AG08396 (cell line): ENCODE measurements at places on chromosomes 1 and 21.

DNA sequence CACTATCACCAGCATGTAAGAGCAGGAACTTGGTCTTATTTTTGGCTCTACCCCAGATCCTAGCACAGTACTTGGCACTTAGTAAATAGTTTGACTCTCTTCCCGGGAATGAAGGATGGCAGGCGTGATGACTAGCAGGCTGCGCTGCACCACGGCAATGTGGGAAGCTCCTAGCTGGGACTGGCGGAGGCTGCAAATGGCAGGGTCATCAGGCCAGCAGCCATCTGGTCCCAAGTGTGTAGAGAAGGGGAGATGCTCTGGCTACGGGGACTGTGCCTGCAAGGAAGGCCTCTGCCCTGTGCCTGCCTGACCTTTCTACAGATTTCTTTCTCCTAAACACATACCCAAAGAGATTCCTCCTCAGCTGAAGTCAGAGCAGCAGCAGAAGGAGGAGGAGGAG is 95.0 kb downstream of the KCND3 start:
- DNase-seq: no peak

DNA sequence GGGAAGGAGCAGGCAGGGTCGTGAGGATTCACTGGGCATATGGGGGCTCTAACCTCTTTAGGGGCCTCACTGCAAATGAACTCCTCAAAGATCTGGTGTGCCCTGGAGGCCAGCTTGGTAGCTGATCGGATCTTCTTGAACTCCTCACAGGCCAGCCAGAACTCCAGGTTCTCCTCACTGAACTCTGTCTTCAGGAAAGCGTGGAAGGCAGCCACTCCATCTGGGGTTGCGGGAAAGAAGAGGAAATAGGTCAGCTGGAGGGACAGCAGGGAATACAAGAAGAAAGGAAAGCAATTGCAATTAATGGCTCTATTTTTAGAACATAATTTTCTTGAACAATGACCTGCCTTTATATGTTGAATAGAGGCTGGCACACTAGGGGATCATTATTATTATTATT is 2.3 kb downstream of the RGS16 start:
- no peak for DNase-seq

DNA sequence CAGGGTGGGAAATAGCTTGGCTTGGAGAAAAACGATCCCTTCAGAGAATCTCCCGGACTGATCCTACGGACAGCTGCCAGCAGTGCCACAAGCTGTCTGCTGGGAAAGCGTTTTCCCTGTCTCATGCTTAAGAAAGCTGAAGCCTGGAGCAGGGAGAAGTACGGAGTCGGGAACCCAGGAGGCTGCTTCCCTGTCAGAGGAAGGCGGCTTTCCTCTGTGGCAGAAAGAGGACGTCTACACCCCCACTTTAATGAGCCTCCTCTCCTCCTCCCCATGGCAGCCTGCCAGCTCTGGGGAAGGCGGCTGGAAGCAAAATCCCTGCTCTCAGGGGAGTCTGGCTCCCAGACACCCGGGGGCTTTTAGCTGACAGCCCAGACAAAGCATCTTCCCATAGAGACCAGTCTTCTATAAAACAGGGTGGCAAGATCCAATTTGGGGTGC is 7.3 kb downstream of the KIF21B start:
- DNase-seq: no peak

- DNase-seq: no peak
These were observed 48.9 kb downstream of the C4BPA start for GRCh38 chr1:207152792-207153468.

DNA sequence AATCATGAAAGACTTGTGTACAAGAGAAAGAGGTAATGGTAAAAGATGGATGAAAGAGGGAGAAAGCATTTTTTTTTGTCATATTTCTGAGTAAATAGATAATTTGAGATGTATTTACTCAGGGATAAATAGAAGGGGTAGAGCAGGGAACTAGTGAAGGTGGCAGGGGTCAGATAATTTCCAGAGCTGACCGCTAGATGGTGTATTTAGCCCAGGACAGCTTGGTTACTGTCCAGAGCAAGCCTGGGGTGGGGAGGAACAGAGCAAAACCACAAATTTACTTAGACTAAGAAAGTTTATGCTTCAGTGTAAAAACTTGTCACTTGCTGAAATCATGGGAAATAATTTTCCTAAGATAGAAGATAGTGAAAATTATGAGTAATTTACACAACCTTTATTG is 91.5 kb downstream of the XCL2 start:
- no peak for DNase-seq

DNA sequence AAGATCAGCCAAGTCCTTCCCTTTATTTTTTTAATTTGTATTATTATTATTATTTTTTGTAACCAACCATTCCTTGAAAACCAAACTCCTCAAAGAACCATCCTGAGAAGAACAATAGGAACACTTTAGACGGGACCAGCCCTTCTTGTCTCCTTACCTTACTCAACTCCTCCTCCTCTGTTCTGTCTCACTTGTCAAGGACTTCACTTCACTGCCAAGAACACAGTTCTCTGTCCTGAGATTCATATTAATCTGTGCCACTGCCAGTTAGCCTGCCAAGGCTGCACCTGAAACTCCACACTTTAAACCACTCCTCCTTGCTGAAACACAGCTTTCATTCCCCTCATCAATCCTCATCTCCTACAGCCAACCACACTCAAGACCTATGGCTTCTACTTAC is 73.8 kb upstream of the ATP1A1 start:
- DNase-seq: no peak

DNA sequence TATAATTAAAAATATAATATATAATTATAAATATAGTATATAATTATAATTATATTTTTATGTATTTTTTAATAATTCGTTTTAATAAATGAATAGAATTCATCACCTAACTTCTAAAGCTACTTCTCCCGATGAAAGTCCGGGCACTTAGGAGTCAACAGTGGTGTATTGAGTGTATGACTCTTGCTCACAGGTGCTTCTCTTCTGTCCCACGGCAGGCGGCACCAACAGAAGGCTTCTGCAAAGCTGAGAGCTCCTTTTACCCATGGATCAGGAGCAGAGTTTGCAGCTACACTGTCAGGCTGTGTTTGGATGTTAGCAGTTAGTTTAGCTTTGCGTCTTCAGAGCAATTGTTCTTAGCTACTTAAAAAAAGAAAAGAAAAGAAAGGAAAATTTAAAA is 122.4 kb downstream of the LIPI start:
- no peak for DNase-seq

- DNase-seq: peak; percentile 80
These were observed 476 bp downstream of the BATF3 start for GRCh38 chr1:212699104-212699624.

DNA sequence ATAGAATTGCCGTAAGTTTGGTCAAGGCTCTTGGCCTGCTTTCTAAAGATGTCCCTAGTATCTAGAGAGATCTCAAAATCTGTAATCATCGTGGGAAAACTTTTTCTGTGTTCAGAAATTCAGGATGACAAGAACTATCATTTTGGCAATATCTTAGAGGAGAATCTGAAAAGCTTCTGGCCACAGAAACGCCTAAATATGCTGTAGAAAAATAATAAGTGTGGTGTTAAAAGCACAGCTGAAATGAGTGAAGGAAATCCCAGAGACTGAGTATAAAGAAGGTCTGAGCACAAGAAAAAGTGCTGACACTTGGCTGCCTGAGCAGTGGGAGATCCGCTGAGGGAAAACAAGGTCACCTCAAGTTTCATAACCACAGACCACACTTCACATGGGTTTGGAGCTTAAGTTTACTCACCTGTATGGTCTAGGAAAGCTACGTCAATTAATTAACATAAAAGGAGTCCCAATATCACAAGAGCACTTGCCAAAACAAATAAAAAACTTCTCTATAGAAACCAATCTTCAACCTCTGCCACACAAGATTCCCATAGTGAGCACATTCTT is 235.2 kb upstream of the IRF2BP2 start:
- no peak for DNase-seq

- DNase-seq: peak; percentile 84
These were observed 47.1 kb downstream of the ATP2B4 start for GRCh38 chr1:203673550-203674411.

GRCh38 chr21:38914528-38915293 is 109.0 kb downstream of the ETS2 start:
- peak; percentile 28 for DNase-seq

- no peak for DNase-seq
These were observed 228.0 kb downstream of the TOMM20 start for GRCh38 chr1:234900595-234900994.

GRCh38 chr21:39712273-39712672 is 32.7 kb upstream of the IGSF5 start:
- DNase-seq: no peak

DNA sequence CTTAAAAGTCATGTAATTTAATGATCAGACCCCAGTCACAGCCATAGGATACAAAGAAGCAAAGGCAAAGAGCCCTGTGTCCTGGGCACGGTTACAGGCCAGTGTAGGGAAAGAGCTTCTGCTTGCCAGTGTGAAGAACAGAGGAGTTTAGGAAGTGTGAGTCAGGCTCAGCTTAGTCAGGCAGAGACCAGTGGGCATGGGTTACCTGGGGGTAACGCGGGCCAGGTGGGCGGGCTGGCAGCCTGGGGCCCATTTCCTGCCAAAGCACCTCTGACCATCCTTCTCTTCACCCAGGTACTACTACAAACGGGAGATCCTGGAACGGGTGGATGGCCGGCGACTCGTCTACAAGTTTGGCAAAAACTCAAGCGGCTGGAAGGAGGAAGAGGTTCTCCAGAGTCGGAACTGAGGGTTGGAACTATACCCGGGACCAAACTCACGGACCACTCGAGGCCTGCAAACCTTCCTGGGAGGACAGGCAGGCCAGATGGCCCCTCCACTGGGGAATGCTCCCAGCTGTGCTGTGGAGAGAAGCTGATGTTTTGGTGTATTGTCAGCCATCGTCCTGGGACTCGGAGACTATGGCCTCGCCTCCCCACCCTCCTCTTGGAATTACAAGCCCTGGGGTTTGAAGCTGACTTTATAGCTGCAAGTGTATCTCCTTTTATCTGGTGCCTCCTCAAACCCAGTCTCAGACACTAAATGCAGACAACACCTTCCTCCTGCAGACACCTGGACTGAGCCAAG is 4.7 kb downstream of the ELF3 start:
- DNase-seq: no peak

DNA sequence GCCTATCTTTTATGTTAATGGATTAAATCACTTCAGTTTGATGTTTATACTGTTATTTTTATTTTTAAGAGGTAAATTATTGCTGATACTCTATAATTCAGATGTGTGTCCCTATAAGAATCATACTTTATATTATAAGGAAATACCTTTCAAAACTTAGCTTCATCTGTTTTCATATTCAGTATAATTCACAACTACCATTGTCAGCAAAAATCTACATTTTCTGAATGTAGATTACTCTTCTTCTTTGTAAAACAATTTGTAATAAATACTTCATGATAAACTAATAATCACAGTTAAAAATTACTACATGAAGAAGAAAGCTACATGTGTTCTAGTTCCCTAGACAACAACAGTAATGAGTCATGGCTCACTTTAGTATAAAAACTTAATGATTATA is 115.4 kb upstream of the SERTAD4 start:
- no peak for DNase-seq

- no peak for DNase-seq
These were observed 25.6 kb downstream of the CD244 start for GRCh38 chr1:160836981-160837557.

DNA sequence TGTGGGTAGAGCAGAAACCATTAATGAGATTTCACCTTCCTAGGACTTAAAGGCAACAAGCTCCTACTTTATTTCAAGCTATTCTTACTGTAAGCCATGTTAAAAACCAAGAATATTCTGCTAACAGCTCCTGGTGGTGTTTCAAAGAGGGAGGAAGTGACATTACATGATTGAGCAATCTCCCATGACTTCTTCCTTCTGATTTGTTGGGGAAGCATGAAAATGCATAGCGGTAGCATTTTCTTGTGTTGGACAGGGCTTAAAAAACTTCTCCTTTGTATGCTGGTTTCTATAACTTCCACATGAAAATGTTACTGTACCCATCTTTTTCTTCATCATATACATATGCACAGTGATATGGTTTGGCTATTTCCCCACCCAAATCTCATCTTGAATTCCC is 297.0 kb upstream of the SNX7 start:
- DNase-seq: no peak

DNA sequence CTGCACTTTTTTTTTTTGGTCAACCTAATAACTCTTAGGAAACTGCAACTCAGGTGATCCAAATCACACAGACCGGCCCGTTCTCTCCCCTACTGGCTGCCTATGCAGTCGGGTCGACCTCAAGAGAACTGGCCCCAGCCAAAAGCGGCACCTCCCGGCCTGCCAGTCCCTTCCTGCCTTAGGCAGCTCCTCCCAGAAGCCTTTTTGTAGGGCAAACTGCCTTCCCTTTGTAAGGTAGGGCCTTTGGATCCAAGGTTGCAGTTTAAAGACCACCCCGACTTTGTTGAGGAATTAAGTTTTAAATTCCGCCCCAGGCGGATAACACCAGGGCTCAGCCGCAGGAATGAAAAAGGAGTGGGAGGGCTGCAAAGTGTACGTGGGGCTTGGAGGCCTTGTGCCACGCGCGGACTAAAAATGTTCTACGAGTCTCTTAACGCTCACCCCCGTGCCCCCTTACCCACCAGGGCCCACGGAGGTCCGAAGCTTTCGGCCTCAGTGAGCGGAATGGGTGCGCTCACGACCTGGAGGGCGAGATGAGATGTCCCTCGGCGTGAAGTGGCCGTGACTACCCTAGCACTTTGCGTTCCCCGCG is 642 bp upstream of the ST3GAL3 start:
- no peak for DNase-seq

GRCh38 chr1:243885806-243886205 is 35.8 kb upstream of the AKT3 start:
- DNase-seq: no peak

GRCh38 chr21:45825219-45825618 is 156.4 kb upstream of the COL6A1 start:
- DNase-seq: no peak

DNA sequence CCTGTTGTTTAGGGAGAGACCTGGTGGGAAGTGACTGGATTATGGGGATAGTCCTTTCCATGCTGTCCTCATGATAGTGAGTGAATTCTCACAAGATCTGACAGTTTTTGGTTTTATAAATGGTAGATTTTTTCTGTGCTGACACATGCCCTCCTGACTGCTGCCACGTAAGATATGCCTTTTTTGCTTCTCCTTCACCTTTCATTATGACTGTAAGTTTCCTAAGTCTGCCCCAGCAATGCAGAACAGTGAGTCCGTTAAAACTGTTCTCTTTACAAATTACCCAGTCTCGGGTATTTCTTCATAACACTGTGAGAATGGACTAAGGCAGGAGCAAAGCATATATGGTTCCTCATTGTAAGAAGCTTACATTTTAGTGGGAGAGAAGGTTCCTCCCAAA is 1727.2 kb downstream of the NCAM2 start:
- DNase-seq: no peak

- DNase-seq: no peak
These were observed 48.0 kb downstream of the EDN2 start for GRCh38 chr1:41436281-41437010.

GRCh38 chr1:213586587-213586972 is 401.2 kb upstream of the PROX1 start:
- no peak for DNase-seq

GRCh38 chr21:33644383-33645074 is 2.2 kb downstream of the ITSN1 start:
- DNase-seq: peak; percentile 5

- no peak for DNase-seq
These were observed 18.1 kb downstream of the ADAM30 start for GRCh38 chr1:119878171-119878570.
